ENCODE measurements at places on chromosomes 2 and 18.

DNA sequence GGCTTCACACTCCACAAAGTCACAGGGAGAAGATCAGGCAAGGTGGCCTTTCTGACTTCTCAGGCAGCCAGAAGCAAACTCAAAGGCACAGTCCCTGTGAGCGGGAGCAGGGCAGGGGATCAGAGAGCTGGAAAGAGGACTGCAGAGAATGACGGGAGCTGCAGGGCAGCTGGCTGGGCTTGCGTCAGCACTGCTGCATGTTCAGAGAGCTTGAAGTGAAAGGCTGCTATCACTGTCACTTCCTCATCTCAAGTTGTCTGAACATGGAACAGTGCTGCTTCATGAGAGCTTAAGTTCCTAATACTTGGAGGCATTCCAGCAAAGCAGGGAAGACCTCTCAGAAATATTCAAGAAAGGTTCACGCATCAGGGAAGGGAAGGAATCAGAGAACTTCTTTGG lies 20.4 kb downstream of the TGFBRAP1 start:
- DNase-seq, result peak; percentile 58

DNA sequence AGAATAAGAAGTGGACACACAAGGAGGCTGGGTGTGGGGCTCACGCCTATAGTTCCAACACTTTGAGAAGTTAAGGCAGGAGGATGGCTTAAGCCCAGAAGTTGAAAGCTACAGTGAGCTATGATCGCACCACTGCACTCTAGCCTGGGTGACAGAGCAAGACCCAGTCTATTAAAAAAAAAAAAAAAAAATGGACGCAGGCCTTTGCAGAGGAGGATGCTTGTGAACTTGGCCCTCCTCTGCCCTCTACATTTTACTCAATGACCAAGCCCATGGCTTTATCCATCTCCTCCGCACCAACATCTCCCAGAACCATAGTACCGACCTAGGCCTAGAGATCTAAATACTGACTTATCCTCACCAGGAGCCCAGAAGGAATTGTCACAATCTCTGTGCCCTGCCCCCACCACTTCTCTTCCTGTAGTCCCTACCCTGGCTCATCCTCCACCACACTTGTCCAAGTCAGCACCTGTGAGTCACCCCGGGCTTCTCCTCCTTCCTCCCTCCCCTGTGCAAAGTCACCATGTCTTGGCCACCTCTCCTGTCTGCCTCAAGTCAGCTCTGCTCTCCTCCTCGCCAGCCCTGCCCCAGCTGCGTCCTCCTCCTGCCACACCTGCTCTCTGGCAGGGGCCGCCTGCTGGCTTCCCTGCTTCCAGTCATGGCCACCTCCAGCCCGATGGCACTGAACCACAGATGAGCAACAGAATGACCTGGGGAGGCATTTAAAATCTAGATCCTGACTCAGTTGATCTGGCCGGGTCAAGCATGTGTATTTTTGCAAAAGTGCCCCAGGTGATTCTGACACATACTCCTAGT lies 35.8 kb upstream of the ASPRV1 start:
- peak; percentile 39 for DNase-seq

- no peak for DNase-seq
Observed at GRCh38 chr2:118055512-118056164, 32.6 kb upstream of the INSIG2 start.

DNA sequence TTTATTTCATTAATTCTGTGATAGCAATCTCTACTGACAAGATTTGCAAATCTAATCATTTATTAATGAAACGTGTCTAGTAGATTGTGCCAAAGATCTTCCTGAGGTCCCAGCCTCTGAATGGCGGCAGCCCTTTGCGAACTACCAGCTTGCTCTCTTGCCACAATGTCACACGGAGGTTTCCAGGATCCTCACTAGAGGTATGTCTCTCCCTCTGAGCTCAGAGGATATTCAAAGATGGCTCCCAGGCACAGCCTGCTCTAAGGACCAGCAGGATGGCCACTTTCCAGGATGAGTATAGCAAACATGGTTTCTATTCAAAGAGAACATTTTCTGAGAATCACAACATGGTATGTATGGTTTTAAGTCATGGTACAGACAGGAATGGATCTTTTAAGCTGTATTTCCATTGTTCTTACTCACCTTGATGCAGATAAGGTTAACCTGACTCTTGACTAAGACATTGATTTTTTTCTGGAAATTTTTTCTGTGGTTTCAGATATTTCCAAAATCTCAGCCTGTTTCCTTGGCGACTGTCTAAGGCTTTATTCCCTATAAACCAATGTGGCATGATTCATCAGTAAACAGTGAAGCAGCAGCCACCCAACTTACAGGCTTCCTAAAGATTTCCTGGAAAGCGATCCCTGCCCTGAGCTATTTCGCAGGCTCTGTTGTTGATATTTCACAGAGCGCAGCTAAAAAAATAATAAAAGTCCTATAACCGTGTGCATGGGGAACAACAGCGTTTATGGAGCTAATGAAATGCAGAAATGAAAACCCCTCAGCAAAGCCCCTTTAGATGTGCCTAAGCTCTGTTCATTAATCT lies 54.1 kb upstream of the KLF7 start:
- DNase-seq, result peak; percentile 77

- DNase-seq, result no peak
Observed at GRCh38 chr2:124810132-124810531, 785.0 kb downstream of the CNTNAP5 start.

- no peak for DNase-seq
Observed at GRCh38 chr2:4358837-4359236, 655.5 kb downstream of the DCDC2C start.

DNA sequence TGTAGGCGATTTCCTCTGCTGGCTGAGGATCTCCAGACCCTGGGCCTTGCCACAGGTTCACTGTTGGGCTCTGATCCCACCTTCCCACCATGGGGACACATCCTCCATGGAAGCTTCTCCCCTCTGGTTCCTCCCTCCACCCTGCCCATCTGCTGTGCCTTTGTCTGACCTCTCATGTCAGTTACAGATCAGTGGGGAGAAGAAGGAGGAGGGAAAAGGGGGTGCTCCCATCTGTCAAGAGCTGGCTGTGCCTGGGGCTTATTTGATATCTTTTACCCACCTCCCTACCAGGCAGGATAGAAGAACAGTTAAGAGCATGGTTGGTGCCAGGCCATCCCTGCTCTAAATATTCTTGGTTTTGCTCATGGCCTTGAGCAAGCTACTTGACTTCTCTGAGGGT lies 12.3 kb upstream of the DNAJB2 start:
- no peak for DNase-seq

All from iris pigment epithelial cell (primary cell).